ENCODE measurements at places on chromosomes 2 and 18.

GRCh38 chr2:45167920-45168629, 158.8 kb upstream of the SIX2 start:
- DNase-seq, result peak; percentile 12

- no peak for DNase-seq
These were observed 828.7 kb downstream of the BCL11A start for GRCh38 chr2:59724746-59725145.

- DNase-seq, result no peak
These were observed 60.3 kb downstream of the FARSB start for GRCh38 chr2:222595581-222595980.

DNA sequence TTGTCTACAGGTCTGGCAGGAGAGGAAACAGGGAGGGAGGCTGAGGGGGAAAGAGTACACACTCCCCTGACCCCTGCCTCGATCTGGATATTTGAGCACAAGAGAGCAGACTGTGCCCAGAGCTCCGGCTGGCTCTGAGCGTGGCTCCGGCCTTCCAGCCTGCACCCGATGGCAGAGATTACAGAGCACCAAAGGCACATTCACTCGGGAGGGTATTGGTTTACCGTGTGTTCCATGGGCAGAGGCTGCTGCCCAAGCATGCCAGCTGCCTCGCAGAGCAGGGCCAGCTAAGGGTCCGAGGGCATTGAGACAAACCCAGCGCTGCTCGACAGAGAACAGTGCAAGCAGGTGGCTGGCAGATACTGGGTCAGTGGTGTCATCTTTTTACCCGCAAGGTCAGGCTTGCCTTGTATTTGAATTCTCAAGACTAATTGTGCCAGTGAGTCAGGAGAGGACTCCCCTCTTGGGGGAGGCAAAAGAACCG, 132.2 kb downstream of the TNS1 start:
- no peak for DNase-seq

- no peak for DNase-seq
These were observed 7.3 kb downstream of the SS18 start for GRCh38 chr18:26083099-26083498.

- DNase-seq, result no peak
These were observed 39.7 kb downstream of the L3MBTL4 start for GRCh38 chr18:6374935-6375529.

DNA sequence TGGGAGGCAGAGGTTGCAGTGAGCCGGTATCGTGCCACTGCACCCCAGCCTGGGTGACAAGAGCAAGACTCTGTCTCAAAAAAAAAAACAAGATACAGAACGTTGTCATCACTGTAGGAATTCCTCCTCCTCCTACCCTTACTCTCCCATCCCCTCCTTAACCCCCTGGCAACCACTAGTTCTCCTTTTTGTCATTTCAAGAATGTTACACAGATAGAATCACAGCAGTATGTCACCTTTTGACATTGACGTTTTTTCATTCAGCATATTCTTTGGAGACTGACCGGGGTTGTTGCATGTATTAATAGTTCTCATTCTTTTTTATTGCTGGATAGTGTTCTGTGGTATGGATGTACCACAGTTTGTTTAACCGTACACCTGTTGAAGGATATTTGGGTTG, 32.4 kb downstream of the TTLL4 start:
- peak; percentile 55 for DNase-seq

DNA sequence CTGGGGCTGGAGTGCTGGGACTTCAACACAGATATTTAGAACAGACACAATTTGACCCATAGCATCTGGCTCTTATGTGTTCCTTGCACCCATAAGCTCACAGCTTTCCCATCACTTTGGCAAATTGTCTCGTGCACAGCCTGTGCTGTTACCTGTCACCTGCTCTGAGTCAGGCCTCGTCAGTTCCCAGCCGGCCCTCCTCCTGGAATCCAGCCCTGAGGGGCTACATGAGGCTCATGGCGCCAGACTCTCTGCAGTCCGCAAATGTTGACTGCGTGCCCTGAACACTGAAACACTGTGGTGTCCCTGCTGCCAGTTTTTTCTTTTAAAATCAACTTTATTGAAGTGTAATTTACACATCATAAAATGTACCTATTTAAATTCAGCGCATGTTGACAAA, 65.4 kb upstream of the BZW1 start:
- DNase-seq, result no peak

GRCh38 chr2:241540771-241541561, 17.6 kb upstream of the BOK start:
- DNase-seq, result peak; percentile 92

DNA sequence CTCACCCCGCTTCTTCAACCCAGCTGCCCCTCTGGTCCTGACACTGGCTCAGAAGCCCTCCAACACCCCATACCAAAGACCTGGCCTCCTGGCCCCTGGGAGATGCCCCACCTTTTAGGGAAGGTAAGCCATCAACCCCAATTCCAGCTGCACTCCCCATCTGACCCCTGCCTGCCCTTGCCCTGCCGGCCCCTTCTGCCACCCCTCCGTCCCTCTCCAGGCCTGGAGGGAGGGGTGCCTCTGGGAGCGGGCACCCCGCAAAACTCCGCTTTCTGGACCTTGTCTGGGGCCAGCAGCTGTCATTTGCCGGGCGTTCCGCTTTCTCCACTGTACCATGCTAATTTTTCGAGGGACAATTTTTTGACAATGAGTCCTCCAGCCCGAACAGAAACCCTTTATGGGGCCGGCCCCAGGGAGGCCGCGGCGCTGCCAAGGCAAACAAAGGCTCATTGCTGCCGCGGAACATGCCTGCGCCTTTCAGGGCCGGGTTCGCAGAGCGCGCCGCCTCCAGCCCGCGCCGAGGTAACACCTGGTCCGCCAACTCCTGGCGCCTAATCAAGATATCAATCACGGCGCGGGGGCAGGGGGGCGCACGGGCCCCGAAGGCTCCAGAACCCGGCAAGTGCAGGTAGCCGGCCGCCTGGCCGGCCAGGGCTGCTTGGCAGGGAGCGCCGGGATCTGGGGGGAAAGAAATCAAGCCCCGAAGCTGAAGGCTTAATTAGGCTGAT, 96.0 kb downstream of the INHBB start:
- DNase-seq, result no peak

GRCh38 chr2:65186093-65186868, 41.4 kb upstream of the ACTR2 start:
- no peak for DNase-seq

DNA sequence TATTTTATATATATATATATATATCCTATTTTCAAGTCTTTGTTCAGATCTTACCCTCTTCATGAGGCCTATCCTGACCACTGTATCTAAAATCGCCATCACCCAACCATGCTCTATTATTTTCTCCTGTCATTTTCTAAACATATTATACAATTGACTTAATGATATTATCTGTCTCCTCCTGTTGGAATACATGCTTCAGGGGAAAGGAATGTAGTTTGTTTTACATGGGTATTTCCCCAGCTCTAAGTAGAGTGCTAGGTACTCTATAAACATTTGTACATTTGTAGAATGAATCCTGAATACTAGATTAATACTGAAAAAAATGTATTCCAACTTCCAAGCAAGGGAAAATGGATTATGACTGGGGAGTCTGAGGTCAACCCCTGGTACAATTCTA, 26.2 kb downstream of the TTC21B start:
- no peak for DNase-seq

- DNase-seq, result no peak
These were observed 58.8 kb downstream of the BOD1L2 start for GRCh38 chr18:57205641-57206040.

GRCh38 chr2:120313695-120314615, 32.0 kb upstream of the INHBB start:
- no peak for DNase-seq

DNA sequence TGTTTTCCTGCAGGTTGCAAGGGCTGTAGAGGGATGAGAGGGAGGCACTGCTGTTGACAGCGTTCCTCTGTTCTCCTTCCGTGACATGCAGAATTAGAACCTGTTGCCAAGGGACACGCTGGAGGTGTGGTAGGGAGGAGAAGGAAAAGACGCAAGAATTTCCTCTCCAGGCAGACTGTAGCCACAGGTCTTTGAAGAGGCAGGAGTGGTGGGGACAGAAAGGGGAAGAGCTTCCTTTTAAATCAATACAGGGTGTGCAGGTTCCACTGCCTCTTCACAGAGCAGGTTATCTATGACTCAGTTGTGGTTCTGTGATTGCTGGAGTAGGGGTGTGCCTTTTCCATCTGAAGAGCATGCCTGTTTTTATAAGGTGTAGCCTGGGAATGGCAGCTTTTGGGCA, 133.0 kb downstream of the WDSUB1 start:
- DNase-seq, result no peak

DNA sequence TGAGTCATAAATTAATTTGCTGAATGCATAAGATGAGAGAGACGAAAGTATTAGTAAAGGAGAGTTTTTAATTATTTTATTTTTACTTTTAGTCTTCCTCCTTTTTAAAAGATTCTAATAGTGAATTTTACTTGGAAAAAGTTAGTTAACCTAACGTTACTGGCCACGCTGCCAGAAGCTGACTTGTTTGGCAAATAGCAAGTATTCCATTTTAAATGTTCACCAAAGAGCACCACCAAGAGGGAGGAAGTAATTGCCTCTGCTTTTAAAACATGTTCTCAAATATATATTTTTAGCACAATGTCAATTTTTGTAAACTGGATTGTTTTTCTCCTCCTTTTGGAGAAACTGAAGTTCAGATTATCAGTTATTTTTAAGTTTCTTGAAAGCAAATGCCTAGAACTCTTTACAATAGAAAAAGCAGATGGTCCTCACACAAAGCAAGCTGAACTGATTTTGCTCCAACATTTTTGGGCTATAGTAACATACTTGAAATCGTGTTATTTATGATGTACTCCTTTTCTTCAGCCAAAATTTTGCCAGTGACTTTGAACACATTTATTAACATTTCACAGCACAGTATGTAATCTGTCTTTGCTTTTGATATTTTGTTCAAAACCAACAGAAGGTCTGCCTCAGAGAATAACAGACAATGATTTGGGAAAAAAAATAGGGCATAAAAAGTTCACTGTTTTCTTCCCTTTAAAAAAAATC, 1311.0 kb upstream of the FAM98A start:
- no peak for DNase-seq

DNA sequence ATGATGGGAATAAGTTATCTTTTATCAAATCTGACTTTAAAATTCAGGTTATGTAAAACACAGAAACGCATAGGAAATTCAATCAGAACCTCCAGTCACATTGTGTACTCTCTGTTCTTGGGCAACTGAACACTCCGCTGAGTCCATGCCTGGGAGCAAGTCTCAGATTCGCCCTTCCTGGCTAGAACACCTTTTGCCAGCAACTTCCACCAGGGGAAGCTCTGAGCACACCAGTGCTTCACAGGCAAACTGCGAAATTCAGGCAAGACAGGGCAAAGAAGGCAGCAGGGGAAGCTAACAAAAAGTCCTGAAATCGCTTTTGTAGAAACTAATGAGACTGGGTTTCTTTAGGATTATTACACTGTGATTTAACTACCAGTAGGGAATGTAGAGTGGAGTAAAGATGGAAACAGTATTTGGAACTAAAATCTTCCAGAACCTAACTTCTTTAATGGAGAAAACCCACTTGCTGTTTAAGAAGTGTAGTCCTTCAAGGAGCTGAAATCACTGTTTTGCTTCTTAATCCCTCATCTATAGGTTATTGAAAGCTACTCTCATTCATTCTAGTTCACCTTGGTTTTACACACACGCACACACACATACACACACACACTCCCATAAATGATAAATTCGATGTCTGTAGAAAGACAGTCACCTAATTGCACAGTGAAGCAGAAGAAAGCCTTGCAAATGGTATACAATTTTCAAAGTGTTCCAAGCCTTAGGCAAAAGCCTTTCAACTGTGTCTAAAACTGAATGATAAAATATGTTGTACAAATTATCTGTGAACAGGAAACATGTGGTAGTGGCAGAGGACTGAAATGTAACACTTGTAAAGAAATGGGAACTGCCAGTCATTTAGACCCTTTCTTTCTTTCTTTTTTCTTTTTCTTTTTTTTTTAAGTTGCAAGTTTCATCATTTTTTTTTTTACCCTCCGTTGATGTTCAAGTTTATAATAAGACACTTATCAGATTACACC, 214.5 kb downstream of the TMEM182 start:
- DNase-seq, result peak; percentile 10

DNA sequence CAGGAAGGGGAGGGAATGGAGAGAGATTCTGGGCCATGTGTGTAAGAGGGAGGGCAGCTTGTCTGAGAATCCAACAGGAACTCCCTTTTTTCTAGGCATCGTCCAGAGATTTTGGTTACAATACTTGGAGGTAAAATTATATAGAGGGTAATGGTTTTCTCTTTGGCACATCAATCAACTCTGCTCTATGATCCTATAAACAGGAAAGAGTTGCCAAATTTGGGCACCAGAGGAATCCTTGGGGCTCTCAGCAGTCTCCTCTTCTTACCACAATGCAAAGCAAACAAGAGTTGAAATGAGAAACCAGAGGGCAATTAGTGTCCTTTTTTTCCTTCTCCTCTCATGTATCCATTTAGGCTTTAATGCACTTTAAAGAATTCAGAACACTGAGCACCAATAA, 243.4 kb downstream of the SLC8A1 start:
- no peak for DNase-seq

DNA sequence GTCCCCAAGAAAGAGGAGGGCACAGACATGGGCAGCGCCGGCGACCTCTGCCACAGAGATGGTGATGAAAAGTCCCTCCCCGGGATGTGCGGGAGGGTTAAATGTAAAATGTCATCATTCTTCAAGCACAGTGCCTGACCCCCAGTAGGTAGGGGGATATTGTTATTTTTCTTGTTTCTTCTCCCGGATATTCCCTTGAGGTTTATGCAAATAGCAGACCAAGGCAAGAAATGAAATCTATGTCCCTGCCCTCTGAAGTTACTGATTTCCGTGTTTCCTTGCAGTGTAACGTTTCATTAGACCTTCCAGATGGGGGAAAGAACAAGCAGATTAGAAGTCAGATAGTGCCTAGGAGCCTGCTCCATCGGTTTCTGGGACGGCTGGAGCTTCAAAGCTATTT, 158.3 kb downstream of the KLHL29 start:
- DNase-seq, result no peak

DNA sequence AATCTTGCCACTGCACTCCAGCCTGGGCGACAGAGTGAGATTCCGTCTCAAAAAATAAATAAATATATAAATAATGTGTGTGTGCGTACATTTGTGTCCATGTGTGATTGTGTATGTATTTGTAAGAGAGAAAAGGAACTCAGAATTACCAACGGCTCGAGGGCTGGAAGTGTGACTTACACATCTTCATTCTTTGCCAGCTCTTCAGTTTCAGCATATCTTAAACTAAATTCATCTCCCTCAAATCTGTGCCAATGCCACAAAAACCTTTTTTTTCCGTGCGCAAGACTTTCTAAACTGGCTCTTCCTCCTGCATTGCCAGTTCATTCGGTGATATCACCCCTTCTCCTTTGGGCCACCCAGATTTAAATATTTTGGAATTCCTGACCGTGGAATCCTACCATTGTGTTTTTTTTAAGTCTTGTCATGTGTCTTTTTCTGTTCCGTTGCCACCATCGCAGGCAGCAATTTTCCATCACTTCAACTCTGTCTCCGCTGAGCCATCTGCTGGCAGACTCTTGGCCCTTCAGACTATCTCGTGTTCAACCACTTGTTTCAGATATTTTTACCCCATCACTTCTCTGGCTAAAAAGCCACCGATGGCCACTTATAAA, 77.0 kb upstream of the ZNF532 start:
- DNase-seq, result no peak

- DNase-seq, result no peak
These were observed 90.6 kb downstream of the APOB start for GRCh38 chr2:20953146-20953824.

GRCh38 chr2:38716185-38716584, 35.0 kb downstream of the SRSF7 start:
- DNase-seq, result no peak

GRCh38 chr2:98149333-98149697, 62.3 kb downstream of the VWA3B start:
- DNase-seq, result no peak

GRCh38 chr18:44880170-44880569, 199.5 kb downstream of the SETBP1 start:
- no peak for DNase-seq

- DNase-seq, result no peak
These were observed 384.3 kb upstream of the ID2 start for GRCh38 chr2:8297376-8298231.

Measured in GM13977 (cell line).